ENCODE measurements at places on chromosomes 2 and 18. TPM values are rescaled to one million over a fixed set of nuclear protein-coding genes. Genes with fewer than 3 reads are reported as not detected.

- H3K27me3 ChIP-seq, result no peaks in the 10 kb centered on the region
- DNase-seq, result no peak
- no peak overlapping the region for H3K27ac ChIP-seq
- no peaks in the 10 kb centered on the region for H3K36me3 ChIP-seq
Measured at GRCh38 chr2:151845884-151846283, 17.7 kb upstream of the ARL5A start.

- no peak overlapping the region for H3K27ac ChIP-seq
- H3K36me3 ChIP-seq, result no peaks in the 10 kb centered on the region
- H3K4me3 ChIP-seq, result no peak overlapping the region
Measured at GRCh38 chr18:78873926-78874500, 105.6 kb upstream of the SALL3 start.

GRCh38 chr2:146238254-146238966 lies 1606.4 kb upstream of the ACVR2A start:
- H3K27ac ChIP-seq, result peak overlapping the region; percentile 89
- H3K4me3 ChIP-seq, result no peak overlapping the region
- H3K27me3 ChIP-seq, result no peaks in the 10 kb centered on the region
- H3K4me1 ChIP-seq, result peaks cover 8% of the 10 kb centered on the region
- no peaks in the 10 kb centered on the region for H3K36me3 ChIP-seq

DNA sequence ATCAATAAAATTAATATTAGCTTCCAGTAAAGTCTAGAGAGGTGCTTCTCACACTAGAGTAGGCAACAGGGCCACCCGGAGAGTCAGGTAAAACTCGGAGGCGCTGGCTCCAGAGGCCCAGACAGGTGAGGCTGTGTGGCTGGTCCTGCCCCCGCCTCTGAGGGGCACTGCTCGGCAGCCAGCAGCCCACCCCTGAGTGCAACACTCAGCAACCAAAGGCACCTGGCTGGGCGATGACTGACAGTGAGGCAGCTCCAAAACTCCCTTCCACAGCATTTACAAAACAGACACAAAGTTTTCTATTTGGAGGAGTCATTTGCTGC lies 138.8 kb upstream of the ID2 start:
- peaks cover 16% of the 10 kb centered on the region for H3K4me1 ChIP-seq
- no peak overlapping the region for H3K4me3 ChIP-seq
- H3K36me3 ChIP-seq, result no peaks in the 10 kb centered on the region
- no peak for DNase-seq
- H3K27me3 ChIP-seq, result 0 out of 2 replicates have a peak, but pooled peaks cover 2% of the 10 kb centered on the region
- H3K27ac ChIP-seq, result no peak overlapping the region

GRCh38 chr2:238449241-238449640 lies 22.5 kb downstream of the ASB1 start:
- no peak overlapping the region for H3K4me3 ChIP-seq
- H3K27ac ChIP-seq, result no peak overlapping the region

DNA sequence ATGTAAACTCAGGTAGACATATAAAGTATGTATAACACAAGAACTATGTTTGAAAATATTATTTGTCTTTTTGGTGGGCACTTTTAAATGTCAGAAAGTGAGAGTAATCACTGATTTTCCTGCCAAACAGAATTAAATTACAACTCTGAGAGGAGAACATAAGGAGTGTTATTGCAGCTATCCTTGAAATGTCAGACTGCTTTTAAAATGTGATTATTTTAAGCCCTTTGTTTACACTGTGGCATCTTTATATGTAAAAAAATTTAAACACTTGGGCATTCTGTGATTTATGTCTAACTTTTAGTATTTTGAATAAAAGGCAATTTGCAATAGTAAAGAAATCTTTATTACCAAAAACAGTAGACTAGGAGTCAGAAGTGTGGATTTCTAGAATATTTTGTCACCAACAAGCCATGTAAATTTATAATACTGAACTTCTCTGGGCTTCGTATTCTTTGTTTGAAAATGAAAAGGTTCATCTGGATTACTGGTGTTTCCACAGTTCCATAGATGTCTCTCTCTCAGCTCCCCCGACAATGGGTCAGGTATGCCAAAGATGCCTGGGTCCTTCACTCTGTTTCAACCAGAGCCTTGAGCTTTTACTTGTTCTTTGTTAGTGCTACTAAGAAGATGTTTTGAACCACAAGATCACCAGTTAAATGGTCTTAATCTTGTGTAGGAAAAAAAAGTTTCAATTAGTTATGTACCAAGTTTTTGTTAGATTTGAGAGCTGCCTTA lies 38.8 kb downstream of the GULP1 start:
- DNase-seq, result no peak
- no peaks in the 10 kb centered on the region for H3K36me3 ChIP-seq
- H3K4me3 ChIP-seq, result no peak overlapping the region
- no peak overlapping the region for H3K27ac ChIP-seq
- H3K4me1 ChIP-seq, result peaks cover 16% of the 10 kb centered on the region
- no peaks in the 10 kb centered on the region for H3K27me3 ChIP-seq

DNA sequence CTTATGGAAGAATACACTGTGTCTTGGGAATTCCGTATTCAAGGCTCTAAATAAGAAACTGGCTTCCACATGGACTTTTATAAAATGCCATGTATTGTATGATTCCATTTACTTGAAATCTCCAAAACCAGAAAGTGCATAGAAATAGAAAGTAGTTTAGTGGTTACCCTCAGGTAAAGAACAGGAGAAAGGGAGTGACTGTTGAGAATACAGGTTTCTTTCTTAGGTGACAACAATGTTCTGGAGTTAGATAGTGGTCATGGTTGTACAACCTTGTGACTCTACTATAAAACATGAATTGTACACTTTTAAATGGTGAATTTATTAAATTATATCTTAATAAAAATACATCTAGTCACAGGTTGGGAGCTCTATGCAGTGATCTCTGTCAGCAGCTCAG lies 481.8 kb downstream of the SPAG16 start:
- DNase-seq, result no peak
- H3K27me3 ChIP-seq, result no peaks in the 10 kb centered on the region
- no peak overlapping the region for H3K27ac ChIP-seq
- H3K4me1 ChIP-seq, result no peaks in the 10 kb centered on the region

DNA sequence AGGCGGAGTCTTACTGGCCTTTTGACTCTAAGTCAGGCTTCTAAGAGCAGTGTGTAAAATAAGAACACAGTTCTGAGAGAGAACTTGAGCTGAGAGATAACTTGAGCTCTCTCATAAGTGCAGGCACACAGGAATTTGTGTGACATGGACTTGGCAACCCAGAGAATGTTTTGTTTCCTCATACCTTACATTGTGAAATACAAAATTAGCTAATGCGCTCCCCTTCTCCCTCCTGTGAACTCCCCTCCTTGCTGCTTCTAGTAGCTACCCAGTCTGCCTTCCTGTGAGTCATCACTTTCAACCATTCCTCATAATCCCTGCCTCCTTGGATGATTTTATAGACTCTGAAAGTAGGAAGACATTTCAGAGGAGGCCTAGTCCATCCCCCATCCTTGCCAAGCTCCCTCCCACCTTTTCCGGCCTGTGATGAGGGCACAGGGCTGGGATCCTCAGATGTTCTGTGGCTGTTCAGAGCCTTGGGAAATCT lies 22.6 kb downstream of the FER1L5 start:
- no peak overlapping the region for H3K4me3 ChIP-seq
- H3K4me1 ChIP-seq, result peaks cover 4% of the 10 kb centered on the region
- DNase-seq, result peak; percentile 99
- no peaks in the 10 kb centered on the region for H3K27me3 ChIP-seq
- H3K27ac ChIP-seq, result peak overlapping the region; percentile 61
- no peaks in the 10 kb centered on the region for H3K36me3 ChIP-seq

- H3K27me3 ChIP-seq, result peaks cover 18% of the 10 kb centered on the region
- DNase-seq, result peak; percentile 67
- peaks cover 5% of the 10 kb centered on the region for H3K4me1 ChIP-seq
- H3K27ac ChIP-seq, result no peak overlapping the region
Measured at GRCh38 chr18:830315-830901, 18.4 kb upstream of the YES1 start.

- H3K27ac ChIP-seq, result no peak overlapping the region
- no peak for DNase-seq
- H3K36me3 ChIP-seq, result no peaks in the 10 kb centered on the region
- H3K4me1 ChIP-seq, result no peaks in the 10 kb centered on the region
- H3K27me3 ChIP-seq, result no peaks in the 10 kb centered on the region
- H3K4me3 ChIP-seq, result no peak overlapping the region
Measured at GRCh38 chr2:154375579-154375931, 322.9 kb upstream of the KCNJ3 start.

GRCh38 chr18:69895066-69896047 lies 52.3 kb downstream of the CD226 start:
- no peak overlapping the region for H3K4me3 ChIP-seq
- no peaks in the 10 kb centered on the region for H3K36me3 ChIP-seq
- no peaks in the 10 kb centered on the region for H3K4me1 ChIP-seq
- no peaks in the 10 kb centered on the region for H3K27me3 ChIP-seq
- H3K27ac ChIP-seq, result no peak overlapping the region

GRCh38 chr2:4931721-4932365 lies 760.3 kb upstream of the SOX11 start:
- H3K4me3 ChIP-seq, result no peak overlapping the region
- no peak for DNase-seq
- no peak overlapping the region for H3K27ac ChIP-seq
- no peaks in the 10 kb centered on the region for H3K36me3 ChIP-seq
- H3K4me1 ChIP-seq, result no peaks in the 10 kb centered on the region

DNA sequence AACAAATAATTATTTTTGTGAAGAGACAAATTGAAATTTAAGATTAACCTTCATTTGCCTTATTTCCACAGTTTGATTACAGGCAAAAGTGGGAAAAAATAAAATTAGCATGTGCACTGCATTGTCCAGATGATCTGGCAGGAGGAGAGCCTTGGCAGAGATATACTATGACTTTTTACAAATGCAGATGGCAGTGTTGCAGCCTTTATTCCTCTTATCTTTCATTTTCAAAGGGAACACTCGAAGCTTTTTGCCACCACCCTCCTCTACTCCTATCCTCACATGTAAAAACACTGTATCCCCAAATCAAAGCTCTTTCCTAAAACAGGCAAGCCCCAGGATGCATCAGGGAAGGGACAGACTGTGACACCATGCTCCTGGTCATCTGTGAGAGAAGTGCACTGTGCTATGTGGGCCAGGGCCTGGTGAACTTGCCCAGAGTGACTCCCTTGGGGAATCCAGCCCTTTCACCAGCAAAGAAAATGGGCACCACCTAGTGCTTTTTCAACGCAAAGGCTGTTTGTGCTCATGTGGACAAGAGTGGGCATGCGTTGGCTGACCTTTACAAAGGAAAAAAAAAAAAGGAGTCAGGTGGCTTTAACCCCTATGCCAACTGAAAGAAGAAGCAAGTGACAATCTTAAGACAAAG lies 74.7 kb upstream of the ETAA1 start:
- no peaks in the 10 kb centered on the region for H3K36me3 ChIP-seq
- no peaks in the 10 kb centered on the region for H3K27me3 ChIP-seq
- peak overlapping the region; percentile 47 for H3K27ac ChIP-seq

GRCh38 chr2:102141970-102142828 lies at the start of gene IL1R1:
Gene IL1R1 (plus strand): TSS chr2:102142746. CDS start chr2:102157725, 14,979 bp downstream.
- peaks cover 18% of the 10 kb centered on the region for H3K4me1 ChIP-seq
- DNase-seq, result peak; percentile 80
- H3K27me3 ChIP-seq, result no peaks in the 10 kb centered on the region
- peaks cover 26% of the 10 kb centered on the region for H3K36me3 ChIP-seq
- peak within 1 kb of the TSS; percentile 89 for H3K4me3 ChIP-seq
- H3K27ac ChIP-seq, result peak within 1 kb of the TSS; percentile 93

- no peak overlapping the region for H3K4me3 ChIP-seq
- H3K27me3 ChIP-seq, result no peaks in the 10 kb centered on the region
- no peak overlapping the region for H3K27ac ChIP-seq
- no peak for DNase-seq
Measured at GRCh38 chr2:67881816-67882215, 181.0 kb downstream of the C1D start.

DNA sequence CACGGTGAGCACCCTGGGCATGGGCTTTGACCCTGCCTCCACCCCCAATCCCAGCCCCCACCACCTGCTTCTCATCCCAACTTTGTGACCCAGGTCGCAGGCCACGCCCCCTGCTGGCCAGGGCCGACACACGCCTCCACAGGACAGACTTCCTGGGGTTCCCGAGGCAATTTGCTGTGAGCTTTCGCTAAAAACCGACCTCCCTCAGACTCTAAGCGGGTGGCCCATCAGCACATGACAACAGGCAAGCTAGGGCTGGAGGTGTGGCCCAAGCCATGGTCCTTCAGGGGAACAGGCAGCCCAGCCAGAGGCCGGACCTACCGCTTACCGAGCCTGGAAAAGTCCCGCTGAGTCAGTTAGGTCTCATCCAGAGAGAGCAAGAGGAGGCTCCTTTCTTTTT lies 31.9 kb downstream of the C1QL2 start:
- no peak overlapping the region for H3K4me3 ChIP-seq
- no peak overlapping the region for H3K27ac ChIP-seq
- H3K27me3 ChIP-seq, result peaks cover 16% of the 10 kb centered on the region
- H3K36me3 ChIP-seq, result no peaks in the 10 kb centered on the region

DNA sequence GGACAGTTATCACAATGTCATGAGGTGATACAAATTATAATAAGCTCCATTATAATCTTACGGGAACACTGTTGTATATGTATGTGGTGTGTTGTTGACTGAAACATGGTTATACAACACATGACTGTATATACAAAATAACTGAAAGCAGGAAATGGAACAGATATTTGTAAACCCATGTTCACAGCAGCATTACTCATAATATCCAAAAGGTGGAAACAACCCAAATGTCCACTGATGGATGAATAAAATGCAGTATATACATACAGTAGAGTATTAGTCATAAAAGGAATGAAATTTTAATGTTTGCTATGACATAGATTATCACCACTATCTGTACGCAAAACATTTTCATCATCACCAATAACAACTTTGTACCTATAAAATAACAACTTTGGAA lies 107.3 kb downstream of the USP34 start:
- H3K4me3 ChIP-seq, result no peak overlapping the region
- peaks cover 2% of the 10 kb centered on the region for H3K4me1 ChIP-seq
- no peaks in the 10 kb centered on the region for H3K27me3 ChIP-seq
- no peak overlapping the region for H3K27ac ChIP-seq
- peaks cover 15% of the 10 kb centered on the region for H3K36me3 ChIP-seq
- DNase-seq, result no peak

Gene MARCO
- not detected for total RNA-seq

Gene SNORC
- 0.28 TPM for total RNA-seq

Gene LIMS4
- 2.5 TPM for total RNA-seq

Gene DSG2
- total RNA-seq, result 1.7 TPM

Gene KCNE4
- 8.3 TPM for total RNA-seq

Gene RAB10
- total RNA-seq, result 30.1 TPM

Gene SLC9A4
- total RNA-seq, result not detected

Gene PRPF40A
- 150 TPM for total RNA-seq

Gene TMEM163
- not detected for total RNA-seq

Gene RIT2
- total RNA-seq, result not detected

Gene TRIB2
- 12.7 TPM for total RNA-seq

Gene TRABD2A
- 19.7 TPM for total RNA-seq

Gene CRYGB
- total RNA-seq, result not detected

Data from IMR-90 (cell line).